Naive thymus-derived CD4-positive, alpha-beta T cell (primary cell): ENCODE measurements at places on chromosomes 1 and 21. TPM values are rescaled to one million over a fixed set of nuclear protein-coding genes. Genes with fewer than 3 reads are reported as not detected.

The HSD3B1 gene
- not detected for total RNA-seq

DNA sequence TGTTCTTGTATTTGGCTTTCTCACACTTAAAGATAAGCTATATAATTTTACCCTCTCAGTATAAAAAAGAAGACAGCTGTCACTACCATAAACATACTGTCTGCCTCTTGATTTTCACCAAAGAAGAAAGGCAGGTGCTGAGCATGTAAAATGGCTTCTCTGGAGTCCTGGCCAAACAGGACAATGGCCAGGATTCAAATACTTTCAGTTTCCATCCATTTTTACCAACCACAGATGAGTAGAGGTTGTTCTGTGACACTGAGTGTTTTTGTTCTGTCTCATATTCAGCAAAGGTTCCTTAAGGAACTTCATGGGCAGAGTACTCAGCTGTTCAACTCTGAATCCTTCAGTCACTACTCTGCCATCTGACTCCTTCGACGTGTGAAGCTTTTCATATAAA, 29.4 kb upstream of the RAB3GAP2 start:
- no peak for DNase-seq

DNA sequence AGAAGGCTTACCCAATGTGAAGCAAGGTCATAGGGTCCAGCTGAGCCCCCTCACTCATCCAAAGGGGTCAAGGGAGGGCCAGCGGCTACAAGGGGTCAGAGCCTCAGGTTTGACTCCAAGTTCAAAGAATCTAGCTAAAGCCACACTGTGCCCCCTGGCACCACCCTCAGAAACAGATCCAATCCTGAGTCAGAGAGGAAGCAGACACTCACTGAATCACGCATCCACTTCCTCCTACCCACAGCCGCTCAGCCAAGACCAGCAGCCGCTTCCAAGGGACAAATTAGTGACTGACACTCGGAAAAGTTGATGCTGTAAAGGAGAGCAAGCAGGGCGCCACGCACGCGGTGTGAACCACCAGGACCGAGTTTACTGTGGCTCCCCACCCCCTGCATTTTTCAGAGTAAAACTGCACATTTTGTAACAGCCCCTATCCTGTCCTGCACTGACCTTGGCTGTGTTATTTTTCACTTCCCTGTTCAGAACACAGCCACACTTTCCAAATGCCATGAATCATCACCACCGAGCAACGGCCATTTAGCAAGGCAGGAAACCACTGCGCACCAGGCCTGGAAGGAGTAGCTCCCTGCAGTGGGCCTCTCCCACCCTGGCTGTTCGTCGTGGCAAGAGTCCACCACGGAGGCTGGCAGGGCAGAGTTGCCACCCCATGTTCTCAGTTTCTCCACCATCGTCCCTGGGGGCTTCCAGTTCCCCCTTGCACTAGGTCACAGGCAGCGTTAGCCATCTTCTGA, 147.8 kb downstream of the TOMM20 start:
- DNase-seq: no peak

- DNase-seq: peak; percentile 27
These were observed 26.2 kb upstream of the SLAMF1 start for GRCh38 chr1:160672789-160673695.

DNA sequence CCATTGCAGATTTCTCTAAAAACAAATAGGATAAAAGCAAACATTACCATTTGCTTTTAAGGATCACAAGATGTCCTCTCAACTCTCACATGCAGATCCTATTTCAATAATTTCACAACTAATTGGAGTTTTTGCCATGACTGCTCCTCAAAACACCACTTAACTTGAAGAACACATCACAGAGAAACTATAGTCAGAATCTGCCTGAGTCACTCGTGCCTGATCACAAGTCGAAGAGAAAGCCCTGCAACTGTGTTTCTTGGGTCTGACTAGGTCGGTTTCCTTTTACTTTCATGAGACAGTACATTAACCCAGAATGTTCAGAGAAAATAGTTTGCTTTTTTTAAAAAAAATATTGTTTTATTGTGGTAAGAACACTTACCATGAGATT, 46.3 kb upstream of the SMYD2 start:
- no peak for DNase-seq

- no peak for DNase-seq
These were observed 25.1 kb downstream of the RRP1 start for GRCh38 chr21:43814215-43815106.
